HCT116 (cell line): ENCODE measurements at places on chromosomes 1 and 21.

DNA sequence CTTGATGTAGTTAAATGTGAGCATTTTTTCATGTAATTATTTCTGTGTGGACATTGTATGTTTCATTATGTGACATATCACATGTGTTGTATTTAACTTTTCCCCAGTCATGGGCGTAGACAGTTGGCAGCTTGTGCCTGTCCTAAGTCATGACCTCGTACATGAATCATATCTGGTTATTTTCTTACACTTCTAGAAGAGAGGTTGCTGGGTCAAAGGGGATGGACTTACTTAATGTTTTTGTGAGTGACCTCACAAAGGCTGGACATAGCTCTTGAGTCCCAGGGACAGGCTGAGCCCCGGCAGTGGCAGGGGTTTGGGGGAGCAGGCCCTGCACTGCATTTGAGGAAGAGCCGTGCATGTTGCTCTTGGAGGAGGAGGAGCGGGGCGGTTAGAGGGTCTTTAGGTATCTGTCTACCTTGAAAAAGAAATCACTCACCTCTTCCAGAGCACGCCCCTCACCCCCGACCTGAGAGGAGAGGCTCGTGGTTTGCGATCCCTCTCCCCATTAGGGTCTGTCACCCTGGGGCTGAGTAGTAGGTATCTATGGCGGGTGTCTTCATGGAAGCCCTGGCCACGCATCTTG, 16.4 kb downstream of the IFNGR2 start:
- no peak for DNase-seq
- no peak overlapping the region for H3K4me3 ChIP-seq
- 0 out of 2 replicates have a peak, but pooled peaks cover 5% of the 10 kb centered on the region for H3K4me1 ChIP-seq
- no peaks in the 10 kb centered on the region for H3K27me3 ChIP-seq
- H3K27ac ChIP-seq = no peak overlapping the region
- peaks cover 9% of the 10 kb centered on the region for H3K36me3 ChIP-seq

GRCh38 chr1:101051688-101052638, 26.4 kb upstream of the DPH5 start:
- H3K27me3 ChIP-seq = no peaks in the 10 kb centered on the region
- no peaks in the 10 kb centered on the region for H3K4me1 ChIP-seq
- no peak overlapping the region for H3K27ac ChIP-seq
- H3K36me3 ChIP-seq = no peaks in the 10 kb centered on the region

DNA sequence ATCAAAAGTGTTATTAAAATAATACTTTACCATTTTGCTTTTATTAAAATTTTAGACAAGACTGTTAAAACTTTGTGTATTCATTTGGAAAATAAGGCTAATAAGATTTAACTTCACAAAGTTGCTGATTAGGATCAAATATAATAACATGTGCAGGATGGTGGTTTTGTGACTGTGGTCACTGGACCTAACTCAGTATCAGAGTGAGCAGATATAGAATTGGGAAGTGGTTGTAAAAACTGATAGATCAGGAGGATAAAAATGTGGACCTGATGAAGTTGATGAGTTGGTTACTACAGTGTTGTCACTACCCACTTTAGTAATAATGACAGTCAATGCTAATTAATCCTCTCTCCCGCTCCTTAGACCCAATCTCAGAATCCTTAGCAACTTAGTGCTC, 186.4 kb downstream of the AKT3 start:
- H3K4me3 ChIP-seq = no peak overlapping the region
- H3K27ac ChIP-seq = no peak overlapping the region
- no peaks in the 10 kb centered on the region for H3K4me1 ChIP-seq
- H3K36me3 ChIP-seq = no peaks in the 10 kb centered on the region

- H3K4me1 ChIP-seq = no peaks in the 10 kb centered on the region
- no peak overlapping the region for H3K27ac ChIP-seq
- H3K4me3 ChIP-seq = no peak overlapping the region
- peaks cover 6% of the 10 kb centered on the region; the same call in 1 of the 2 replicates for H3K27me3 ChIP-seq
These were observed 34.2 kb upstream of the VTCN1 start for GRCh38 chr1:117244971-117245370.

- no peak overlapping the region for H3K27ac ChIP-seq
- H3K36me3 ChIP-seq = no peaks in the 10 kb centered on the region
- H3K27me3 ChIP-seq = no peaks in the 10 kb centered on the region
- no peak overlapping the region for H3K4me3 ChIP-seq
- no peak for DNase-seq
These were observed 7.2 kb upstream of the PIGC start for GRCh38 chr1:172451002-172451443.

DNA sequence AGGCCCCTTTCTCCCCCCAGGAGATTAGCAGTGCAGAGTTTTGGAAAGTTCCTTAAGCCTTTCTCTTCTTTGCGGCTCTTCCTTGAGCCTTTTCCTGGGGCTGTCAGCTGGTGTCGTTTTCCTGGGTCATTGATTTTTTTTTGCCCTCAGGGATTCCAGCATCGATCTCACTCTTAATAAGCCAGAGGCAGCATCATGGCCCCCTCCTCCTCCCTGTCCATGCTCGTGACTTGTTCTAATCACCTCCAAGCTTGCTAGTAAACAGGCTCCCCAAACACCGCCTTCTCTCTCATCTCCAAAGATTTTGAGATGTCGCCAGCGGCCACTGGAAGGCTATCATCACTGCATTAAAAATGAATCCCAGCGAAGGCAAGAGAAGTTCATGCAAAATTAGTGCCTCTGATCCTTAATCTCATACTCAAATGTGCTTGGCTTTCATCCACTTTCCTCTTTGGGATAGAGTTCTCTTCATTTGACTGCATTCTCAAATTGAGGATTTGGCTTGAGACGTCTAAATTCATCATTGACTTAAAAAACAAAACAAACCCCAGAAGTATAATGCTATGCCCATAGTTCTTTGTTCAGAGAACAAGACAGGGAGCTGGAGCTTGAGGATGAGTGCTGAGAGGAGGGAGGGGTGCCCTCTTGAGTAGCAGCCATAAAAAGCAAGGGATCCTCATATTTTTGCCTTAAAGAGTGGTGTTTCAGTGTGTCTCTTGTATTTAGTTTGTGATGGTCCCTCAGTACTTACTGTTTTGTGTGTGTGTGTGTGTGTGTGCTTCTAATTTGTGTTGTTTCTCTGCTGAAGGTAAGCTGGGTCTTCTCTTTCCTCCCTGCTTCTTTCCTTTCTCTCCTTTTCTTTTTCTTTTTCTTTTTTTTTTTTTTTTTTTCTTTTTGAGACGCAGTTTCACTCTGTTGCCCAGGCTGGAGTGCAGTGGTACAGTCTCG, 3.2 kb downstream of the EVA1C start:
- H3K36me3 ChIP-seq = no peaks in the 10 kb centered on the region
- peaks cover 41% of the 10 kb centered on the region for H3K4me1 ChIP-seq

DNA sequence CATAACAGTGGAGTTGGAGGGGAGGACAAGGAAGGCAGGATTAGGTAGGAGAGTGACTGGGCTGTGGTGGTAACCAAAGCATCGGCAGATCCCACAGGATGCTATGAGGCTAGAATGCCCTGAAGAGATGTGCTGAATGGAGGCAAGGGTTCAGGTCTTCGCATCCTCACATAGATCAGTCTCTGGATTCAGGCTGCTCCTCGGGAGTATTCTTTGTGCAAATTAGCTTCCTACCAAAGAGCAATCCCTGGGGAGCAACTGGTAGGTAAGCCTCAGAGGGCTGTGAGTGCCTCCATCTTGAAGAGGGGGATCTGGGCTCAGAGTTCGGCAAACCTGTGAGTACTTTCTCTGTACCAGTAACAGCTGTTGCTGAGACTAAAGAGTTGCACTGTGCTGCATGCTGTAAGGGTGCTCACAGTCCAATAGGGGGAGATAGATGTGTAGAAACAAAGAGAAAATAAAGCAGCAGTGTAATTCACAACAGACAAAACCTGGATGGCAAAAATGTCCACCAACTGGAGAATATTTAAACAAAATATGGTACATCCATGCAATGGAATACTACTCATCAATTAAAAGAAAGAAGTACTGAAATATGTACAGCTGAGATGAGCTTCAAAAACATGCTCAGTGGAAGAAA, 322.4 kb upstream of the DEPDC1 start:
- H3K27ac ChIP-seq = no peak overlapping the region
- H3K4me3 ChIP-seq = no peak overlapping the region
- H3K36me3 ChIP-seq = no peaks in the 10 kb centered on the region
- H3K4me1 ChIP-seq = no peaks in the 10 kb centered on the region
- peaks cover 4% of the 10 kb centered on the region; the same call in 1 of the 2 replicates for H3K27me3 ChIP-seq

DNA sequence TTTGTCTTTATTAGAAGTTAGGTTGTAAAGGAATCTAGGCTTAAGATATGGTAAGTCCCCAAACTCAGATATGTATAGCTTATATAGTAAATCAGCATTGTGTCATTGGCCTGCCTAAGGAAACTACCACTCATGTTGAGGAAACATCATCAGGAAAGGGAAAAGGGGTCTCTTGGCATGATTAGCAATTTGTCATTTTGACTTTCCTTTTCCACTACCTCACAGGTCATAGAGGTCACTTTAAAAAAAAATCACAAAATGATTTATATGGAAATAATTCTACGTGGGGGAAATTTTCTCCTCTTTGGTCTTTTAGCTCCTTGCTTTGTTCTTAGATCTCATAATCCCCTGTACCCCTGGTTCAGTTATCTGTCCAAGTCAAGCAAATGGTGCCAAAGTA, 213.5 kb downstream of the RPS6KC1 start:
- no peak overlapping the region for H3K4me3 ChIP-seq
- no peaks in the 10 kb centered on the region for H3K4me1 ChIP-seq
- H3K27ac ChIP-seq = no peak overlapping the region
- DNase-seq = no peak
- no peaks in the 10 kb centered on the region for H3K27me3 ChIP-seq

DNA sequence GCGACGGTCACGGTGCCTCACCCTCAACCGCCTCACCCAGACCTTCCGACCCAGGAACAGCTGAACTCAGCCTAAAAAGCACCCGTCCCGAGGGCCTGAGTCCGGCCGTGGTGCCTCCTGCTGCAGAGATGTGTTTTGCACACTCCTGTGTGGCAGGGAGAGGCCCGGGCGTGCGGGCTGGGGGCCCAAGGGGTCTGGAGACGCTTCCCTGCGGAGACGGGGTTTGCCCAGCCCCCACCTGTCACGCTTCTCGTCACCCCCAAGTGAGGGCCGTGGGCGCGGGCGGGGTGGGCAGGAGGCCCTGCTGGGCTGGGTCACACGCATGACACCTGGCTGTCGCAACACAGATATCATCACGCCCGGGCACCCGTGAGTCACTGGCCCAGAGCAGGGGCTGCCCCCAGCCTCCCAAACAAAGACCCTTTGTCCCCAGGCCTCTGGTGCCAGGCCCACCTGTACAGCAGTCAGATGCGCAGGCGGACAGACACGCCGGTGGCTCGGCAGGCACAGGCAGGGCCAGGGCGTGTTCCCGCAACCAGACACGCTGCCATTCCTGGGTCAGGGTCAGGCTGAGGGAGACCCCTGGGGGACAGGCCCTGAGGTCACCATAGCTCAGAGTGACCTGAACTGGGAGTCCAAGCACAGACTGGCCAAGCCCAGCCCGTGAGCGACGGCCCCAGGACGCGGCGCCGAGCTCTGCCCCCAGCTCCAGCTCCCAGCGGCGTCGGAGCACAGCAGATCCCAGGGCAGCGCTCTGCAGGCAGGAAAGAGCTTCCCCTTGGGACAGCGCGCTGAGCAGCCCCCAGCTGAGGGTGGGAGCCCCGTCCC, 6.1 kb downstream of the B3GALT6 start:
- DNase-seq = peak; percentile 38
- peak overlapping the region; percentile 8; the same call in 1 of the 2 replicates for H3K27ac ChIP-seq
- H3K27me3 ChIP-seq = no peaks in the 10 kb centered on the region

- no peaks in the 10 kb centered on the region for H3K36me3 ChIP-seq
- H3K27me3 ChIP-seq = no peaks in the 10 kb centered on the region
- DNase-seq = no peak
- no peaks in the 10 kb centered on the region for H3K4me1 ChIP-seq
- H3K4me3 ChIP-seq = no peak overlapping the region
These were observed 8.8 kb upstream of the CAPN8 start for GRCh38 chr1:223674119-223674890.

- no peak overlapping the region for H3K4me3 ChIP-seq
- no peaks in the 10 kb centered on the region for H3K4me1 ChIP-seq
- no peaks in the 10 kb centered on the region for H3K27me3 ChIP-seq
- DNase-seq = no peak
These were observed 32.3 kb downstream of the EEIG2 start for GRCh38 chr1:108592030-108592759.

DNA sequence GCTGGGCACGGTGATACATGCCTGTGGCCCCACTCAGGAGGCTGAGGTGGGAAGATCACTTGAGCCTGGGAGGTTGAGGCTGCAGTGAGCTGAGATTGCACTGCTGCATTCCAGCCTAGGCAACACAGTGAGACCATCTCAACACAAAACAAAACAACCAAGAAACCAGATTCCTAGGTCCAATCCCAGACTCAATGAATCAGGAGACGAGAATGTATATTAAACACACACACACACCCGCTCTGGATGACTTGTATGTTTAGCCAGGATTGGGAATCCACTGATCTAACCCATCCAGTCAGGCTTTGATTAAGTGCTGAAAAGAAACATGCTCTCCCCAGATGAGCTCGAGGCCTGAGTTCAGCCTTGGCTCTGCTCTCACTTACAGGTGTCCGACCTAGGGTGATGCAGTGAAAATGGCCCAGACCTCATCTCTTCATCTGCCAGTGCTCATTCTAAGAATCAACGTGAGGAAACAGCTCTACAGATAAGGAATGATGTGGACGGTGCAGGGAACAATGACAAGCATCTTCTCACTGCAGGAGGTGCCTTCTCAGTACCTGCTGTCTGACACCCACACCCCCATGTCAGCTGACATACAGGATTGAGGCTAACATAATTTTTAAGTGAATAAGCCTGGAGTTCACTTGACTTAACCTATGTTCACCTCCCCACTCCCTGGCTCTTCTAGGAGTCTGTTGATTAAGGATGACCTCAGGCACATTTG, 15.3 kb upstream of the SRSF4 start:
- H3K4me3 ChIP-seq = no peak overlapping the region
- DNase-seq = no peak
- H3K27ac ChIP-seq = no peak overlapping the region
- H3K27me3 ChIP-seq = no peaks in the 10 kb centered on the region
- peaks cover under 1% of the 10 kb centered on the region for H3K4me1 ChIP-seq
